ENCODE measurements at places on chromosomes 13 and 19.

DNA sequence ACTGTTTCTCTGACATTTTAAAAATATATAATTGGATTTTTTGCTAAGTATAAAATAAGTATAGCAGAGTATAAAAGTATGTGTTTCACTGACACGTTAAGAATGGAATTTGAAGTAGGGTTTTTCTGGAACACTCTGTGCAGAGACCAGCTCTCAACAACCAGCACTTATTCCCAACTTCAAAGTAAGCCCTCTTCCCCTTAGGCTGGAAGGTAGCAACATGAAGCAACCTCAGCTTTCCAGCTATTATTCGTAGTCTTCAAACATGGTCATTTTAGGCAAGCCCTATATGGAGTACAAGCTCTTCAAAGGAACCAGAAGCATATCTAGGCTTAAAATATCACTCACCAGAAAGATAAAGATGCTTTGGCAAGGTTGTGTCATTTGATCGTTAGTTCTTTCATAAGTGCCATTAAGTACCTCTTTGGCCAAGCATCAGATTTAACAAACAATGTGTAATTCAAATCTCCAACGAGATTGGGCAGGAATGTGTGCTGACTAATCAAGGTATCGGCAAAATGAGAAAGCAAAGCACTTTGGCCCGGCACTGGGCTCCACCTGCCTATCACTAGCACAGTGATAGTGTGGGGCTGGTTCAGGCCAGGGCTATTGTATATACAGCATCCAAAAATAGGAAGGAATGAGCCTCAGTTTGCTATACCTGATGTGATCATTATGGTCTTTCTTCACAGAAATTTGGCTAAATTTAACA is 95.9 kb upstream of the FREM2 start:
- no peak for DNase-seq

GRCh38 chr13:66154976-66155375 is 1075.2 kb downstream of the PCDH9 start:
- DNase-seq = no peak

DNA sequence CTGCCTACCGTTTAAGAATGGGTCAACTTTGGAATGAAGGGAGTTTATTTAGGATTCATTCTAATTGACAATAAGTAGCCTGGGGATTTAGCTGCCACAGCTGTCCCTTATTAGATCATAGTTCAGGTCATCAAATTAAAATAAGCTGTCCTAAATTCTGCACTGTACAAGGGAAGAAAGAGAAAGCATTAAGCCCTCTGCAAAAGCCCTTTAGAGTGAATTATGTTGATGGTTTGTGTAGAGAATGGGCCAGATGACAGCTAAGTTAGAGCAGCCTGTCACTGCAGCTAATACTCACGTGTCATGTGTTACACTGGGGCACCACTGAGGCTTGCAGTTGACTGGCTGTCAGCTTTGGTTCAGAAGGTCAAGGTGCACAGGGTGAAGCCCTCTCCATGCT is 737.1 kb upstream of the SLC10A2 start:
- no peak for DNase-seq

DNA sequence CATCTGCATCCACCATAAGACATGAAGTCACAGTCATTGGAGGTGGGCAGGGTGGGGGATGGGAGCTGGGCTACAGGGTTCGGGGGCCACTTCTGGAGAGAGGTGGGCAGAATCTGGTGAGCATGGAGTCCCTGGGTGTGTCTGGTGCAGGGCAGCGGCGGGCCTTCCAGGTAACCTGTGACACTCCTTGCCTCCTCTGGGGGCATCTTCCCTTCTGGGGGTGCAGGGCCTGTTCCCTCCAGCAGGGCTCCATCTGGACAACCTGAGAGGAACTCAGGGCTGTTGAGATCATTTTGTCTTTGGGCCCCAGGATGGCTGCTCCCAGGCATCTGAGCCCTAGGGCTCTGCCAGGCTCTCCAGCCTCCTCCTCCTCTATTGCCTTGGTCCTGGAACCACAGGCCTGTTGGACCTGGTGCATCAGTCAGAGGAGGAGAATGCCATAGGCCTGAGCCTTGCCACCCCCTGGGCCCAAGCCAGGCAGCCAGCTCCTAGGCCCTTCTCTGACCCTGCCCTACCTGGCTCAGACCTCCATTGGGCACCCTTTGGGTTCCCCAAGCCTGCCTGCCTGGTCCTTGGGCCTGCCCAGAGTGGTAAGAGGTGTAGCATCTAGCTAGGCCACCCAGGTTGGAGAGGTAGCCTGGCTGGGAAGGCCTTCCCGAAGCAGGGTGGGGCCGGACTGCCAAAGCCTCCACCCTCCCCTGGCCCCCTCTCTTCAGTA is 13.4 kb downstream of the LYL1 start:
- no peak for DNase-seq

Data from activated CD4-positive, alpha-beta T cell treated with anti-CD3 and anti-CD28 coated beads for 24 hours (primary cell).